ENCODE measurements at places on chromosomes 12 and 14.

DNA sequence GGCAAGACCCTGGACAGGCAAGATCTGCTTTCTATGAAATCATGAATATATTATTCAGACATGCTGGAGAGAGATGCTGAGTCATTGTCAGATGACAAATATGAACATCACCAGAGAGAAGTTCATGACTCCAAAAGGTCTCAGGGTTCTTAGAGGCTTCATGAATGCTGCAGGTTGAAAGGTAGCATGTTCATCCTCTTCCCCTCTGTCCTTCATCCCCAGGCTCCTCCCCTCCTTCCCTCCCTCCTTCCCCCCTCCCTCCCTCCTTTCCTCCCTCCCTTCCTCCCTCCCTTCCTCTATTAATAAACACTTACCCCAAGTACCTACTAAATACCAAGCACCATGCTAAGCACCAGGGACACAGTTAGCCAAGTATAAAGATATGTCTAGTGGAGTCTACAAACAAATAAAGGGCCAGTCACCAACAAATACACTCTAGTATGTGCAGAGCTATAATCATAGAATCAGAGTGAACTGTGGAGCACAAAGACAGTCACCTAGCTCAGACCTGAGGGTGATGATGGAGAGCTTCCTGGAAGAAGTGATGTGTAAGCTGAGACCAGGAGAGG, 46.2 kb downstream of the RPH3A start:
- DNase-seq = no peak

DNA sequence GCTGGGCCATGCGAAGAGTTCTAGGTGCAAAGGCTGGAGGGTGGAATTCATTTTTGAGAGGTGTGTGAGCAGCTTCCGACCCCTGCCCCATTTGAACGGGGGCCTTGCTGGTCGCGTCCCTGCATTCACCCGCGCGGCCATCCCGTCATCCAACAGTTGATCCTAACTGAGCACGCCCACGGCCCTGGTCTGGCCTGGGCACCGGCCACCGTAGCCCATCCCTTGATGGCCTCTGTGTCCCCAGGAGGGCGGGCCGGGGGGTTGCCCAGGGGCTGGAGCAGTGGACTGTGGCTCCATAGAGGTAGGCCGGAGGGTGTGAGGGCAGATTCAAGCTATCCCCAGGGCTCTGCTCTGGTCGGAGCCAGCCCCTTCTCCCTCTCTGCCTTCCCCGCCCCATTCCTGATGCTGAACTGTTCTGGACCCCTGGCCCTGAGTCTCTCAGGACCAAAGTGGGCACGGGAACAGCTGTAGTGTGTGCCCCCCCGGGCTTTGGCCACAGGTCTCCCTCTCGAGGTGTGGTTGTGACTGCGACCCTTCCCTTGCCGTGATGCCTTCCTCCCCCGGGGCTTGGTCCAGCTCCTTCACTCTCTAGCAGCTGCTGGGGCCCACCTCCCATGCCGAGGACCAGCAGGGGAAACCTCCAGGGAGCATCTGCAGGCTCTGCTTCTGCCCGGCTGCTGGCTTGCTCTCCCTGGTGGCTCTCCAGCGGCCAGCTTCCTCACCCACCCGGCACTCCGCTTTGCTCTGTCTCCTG, 9.1 kb downstream of the MEG3 start:
- no peak for DNase-seq

DNA sequence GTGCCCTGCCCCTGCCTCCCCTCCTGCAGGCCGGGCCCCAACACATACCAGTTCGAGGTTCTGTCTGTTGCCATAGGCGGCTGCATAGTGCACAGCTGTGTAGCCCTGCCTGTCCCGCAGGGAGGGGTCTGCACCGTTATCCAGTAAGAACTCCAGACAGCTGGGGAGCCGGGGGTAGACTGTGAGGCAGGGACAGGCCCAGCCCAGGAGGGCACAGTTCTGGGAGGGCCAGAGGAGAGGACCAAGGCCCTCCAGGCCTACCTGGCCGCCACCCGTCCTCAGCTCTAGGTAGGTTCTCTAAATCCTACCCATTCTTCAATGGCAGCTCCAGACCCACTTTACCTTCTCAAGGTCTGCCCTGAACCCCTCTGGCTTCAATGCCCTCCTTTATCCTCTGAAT, 9.5 kb downstream of the ANKRD52 start:
- DNase-seq = no peak

DNA sequence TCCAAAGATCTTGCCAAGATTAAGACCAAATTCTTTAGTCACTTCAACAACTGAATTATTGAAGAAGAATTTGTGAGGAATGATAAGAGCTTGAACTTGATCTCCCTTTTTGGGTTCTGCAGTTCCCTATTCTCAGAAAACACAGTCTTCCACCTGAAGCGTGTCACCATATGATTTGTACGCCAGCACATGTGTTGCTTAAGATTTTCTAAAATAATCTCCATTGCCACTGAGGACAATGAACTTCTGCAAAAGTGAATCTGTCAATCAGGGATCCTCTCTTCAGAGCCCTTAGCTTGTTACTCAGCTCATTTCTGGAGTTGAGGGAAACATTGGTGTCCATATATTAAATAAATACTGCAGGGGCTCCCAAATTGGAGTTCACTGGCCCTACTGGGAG, 4.2 kb upstream of the SPIC start:
- DNase-seq = no peak

DNA sequence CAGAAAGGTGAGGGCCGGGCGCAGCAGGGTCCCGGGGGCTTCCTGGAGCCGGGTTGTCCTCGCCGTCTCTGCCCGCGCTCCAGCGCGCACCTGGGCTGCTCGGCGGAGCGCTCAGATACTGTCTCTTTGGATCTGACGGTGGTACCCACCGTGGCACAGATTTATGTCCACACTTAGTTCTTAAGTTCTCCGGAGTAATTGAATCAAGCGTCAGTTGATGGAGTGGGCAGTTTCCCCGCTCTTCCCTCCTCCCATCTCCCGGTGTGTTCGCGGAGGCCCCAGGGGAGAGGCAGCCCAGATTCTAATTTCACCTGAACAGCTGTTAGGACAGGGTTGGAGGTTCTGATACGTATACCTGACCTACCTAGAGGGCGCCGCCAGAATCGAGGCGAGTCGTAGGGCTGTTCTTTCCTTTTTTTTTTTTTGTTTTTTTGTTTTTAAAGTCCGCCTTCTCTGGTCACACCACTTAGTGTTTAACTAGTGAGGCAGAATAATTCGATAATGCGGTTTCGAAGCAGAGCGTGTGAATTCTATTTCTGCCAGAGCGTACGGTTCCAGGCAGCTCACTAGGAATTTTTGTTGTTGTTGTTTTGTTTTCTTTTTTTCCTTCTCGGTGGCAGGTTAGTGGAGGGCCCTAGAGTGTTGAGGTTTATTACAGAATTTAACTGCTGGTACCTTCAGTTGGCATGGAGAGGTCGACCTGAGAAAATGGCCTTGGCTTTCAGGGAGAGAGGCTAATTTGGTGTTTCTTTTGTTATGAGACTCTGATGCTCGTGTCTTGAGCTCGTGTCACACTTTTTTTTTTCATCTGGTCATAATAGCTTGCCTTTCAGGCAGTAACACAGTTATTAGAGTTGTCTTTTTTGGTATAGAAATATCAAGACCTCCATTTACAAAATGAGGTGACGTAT, 22.3 kb upstream of the GNS start:
- no peak for DNase-seq

GRCh38 chr12:55686366-55687010, 21.2 kb downstream of the ITGA7 start:
- DNase-seq = no peak

GRCh38 chr14:101838476-101838875, 77.0 kb downstream of the PPP2R5C start:
- DNase-seq = no peak

- no peak for DNase-seq
Measured at GRCh38 chr14:70934084-70934483, 26.8 kb downstream of the PCNX1 start.

All from right renal pelvis (tissue), 4 donors.